ENCODE measurements at places on chromosomes 3 and 15. TPM values are rescaled to one million over a fixed set of nuclear protein-coding genes. Genes with fewer than 3 reads are reported as not detected.

DNA sequence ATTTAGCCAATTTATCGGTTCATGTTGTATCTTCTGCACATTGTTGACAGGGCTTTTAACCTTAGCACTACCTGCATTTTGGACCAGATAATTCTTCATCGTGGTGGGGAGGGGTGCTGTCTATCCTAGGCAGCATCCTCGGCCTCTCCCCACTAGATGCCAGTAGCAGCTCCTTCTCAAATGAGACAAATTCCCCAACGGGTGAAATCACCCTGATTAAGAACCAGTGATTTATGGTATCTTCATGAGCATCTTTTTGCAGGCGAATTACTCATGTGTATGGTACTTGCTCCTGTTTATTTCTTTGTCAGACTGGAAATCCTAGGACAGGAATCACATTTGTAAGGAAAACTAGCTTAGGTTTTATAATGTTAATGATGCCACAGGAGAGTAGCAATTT lies 68.0 kb downstream of the C3orf70 start:
- DNase-seq, result no peak

DNA sequence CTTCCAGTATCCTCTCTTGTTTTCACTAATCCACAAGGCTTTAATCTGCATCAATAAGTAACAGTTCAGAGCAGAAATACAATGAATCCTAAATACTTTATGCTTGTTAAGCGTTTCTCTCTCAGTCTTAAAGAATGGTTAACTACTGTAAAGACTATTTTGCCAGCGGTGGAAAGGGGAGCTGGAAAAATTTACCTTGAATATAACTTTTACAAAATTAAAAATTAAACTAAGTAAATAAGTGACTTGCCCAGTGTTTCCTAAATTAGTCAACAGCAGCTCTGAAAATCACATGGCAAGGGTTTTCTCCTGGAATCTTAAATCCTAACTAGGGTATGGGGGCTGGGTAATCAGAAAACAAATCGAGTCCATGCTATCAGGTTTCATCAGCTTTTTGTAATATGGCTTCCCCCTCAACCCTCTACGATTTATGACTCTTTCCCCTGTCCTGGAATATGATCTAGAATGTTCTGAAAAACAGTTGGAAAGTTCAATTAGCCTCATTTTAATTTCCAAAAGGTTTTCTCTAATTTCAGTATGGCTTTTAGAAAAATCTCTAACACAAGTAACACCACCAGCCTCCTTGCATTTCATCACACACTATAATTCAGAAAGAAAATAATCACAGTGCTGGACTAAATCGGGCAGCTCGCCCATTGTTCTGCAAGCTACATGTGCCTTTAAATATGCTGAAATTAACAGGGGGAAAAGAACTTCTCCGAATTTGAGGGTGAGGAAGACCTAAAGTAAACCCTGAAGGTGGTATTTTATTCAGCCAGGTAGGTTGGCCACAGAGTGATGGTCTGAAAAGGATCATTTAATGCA lies 133.5 kb downstream of the ADAMTS9 start:
- DNase-seq, result no peak

GRCh38 chr3:37096975-37097374 lies 77.4 kb downstream of the LRRFIP2 start:
- DNase-seq, result no peak

Gene TTLL13
- total RNA-seq, result not detected

Gene SLC28A2
- not detected for total RNA-seq

Gene ACAP2
- total RNA-seq, result 118 TPM

All from stomach (tissue), 19 donors.